HuH-7 (cell line): ENCODE measurements at places on chromosomes 7 and 10.

- DNase-seq, result peak; percentile 20
Measured at GRCh38 chr10:92290076-92290836, 622 bp downstream of the CPEB3 start.

DNA sequence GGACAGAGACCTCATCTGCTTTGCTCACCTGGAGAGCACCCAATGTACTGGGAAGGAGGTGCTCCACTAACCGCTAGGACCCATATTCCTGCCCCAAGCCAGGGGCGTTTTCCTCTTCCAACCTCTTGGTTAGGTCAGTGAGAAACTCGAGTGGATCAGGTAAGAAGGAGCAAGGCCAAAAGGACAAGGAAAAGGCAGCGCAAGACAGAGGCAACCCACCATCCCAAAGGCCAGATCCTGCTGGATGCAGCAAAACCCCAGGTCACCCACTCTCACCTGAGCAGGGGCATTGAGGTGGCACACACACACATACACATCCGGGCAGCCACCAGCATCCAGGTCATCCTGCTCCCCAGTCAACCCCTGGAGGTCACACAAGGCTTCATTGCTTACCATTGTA, 105.1 kb downstream of the GRID1 start:
- no peak for DNase-seq

- DNase-seq, result no peak
Measured at GRCh38 chr7:124031919-124032318, 948 bp downstream of the TMEM229A start.

GRCh38 chr7:137798073-137798763, 48.6 kb downstream of the DGKI start:
- no peak for DNase-seq

DNA sequence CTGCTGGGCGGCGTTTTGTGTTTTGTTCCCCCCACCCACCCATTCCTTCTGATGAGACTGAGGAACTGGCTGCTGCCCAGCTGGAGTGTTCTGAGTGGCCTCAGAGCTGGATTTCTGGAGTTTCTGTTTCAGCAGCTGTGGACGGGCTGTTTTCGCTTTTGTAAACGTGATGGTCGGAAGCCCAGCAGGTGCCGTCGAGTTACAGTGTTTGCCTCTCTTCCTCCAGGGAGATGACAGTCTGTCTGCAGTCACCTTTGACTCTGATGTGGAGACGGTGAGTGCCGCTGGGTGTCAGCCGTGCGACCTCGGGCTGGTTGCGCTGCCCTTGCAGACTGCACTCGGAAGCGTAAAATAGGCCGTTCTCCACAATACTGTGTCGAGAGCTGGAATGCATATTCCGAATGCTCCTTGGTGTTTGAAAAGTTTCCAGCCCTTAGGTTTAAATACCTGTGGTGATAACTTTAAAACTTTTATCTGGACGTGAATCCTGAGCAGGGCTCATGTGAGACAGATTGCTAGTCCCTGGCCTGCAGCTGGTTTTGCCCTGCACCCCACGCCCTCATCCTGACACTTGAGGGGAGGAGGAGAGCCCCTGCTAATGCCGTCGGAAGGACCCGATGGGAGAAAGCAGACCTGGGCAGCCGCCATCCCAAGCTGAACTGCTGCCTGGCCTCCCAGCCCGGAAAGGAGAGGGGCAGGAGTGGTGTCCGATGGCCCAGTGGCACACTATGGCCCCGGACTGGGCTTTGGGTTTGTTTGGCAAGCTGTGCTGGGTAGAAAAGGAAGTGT, 8.3 kb downstream of the IQCE start:
- DNase-seq, result no peak

GRCh38 chr10:49049660-49050059, 65.7 kb downstream of the VSTM4 start:
- DNase-seq, result no peak

DNA sequence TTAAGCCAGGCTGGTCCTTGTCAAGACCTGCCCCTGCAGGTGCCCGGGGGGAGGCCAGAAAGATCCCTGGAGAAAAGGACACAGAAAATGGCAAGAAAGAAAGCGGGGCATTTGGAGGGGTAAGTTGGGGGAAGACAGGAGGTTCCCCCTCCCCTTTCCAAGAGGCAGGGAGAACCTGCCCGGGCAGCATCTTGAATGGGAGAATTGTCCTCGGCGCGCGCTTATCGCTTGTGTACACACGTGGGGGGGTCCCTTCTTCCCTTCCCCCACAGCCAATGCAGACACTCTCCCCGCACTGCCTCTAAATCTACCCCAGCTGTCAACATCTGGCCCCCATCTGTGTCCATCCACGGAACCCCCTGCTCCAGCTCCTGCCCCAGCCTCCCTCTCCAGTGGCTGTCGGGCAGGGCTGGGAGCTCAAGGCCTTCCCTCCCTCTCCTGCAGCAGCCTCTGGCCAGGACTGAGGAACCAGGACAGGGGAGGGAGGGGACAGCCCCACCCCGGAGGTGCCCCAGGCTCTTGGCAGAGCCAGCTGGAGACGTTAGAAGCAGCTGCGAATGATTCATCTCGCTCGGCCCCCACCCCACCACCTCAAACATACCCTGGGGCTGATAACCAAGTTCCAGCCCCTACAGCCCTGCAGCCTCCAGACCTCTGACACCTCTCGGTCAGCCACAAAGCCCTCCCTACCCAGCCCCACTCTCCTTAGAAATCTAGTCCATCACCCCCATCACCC, 25.3 kb downstream of the EPHB4 start:
- DNase-seq, result no peak

- no peak for DNase-seq
Measured at GRCh38 chr10:97689559-97690020, 2.5 kb upstream of the AVPI1 start.

DNA sequence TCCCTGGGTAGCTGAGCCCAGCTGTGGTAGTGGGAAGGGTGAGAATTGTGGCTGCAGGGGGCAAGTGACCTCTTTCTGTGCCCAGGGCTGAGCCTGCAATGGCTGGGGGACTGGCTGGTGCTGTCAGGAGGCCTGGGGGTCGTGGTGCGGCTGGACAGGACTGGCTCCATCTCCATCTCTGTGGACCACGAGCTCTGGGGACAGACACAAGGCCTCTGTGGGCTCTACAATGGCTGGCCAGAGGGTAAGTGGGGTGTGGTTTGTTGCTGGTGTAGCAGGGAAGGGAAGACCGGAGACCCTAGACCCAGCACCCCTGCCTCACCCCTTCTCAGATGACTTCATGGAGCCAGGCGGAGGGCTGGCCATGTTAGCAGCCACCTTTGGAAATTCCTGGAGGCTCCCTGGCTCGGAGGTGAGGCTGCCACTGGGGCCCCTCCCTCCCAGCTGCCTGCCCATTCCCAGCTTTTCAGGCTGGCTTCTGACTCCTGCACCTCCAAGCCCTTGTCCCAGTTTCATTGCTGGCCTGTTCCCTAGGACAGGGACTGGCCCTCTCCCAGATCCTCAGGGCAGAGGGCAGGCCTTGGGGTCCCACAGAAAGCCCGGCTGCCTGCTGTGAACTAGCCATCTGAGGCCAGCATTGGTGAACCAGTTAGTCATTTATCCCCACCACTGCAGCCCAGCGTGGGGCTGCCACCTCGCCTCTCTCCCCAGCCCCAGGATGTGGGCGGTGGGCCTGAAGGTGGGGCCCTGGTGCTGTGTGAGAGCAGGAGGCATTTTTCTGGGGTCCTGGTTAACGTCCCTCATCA, 5.5 kb upstream of the ZNF467 start:
- no peak for DNase-seq

DNA sequence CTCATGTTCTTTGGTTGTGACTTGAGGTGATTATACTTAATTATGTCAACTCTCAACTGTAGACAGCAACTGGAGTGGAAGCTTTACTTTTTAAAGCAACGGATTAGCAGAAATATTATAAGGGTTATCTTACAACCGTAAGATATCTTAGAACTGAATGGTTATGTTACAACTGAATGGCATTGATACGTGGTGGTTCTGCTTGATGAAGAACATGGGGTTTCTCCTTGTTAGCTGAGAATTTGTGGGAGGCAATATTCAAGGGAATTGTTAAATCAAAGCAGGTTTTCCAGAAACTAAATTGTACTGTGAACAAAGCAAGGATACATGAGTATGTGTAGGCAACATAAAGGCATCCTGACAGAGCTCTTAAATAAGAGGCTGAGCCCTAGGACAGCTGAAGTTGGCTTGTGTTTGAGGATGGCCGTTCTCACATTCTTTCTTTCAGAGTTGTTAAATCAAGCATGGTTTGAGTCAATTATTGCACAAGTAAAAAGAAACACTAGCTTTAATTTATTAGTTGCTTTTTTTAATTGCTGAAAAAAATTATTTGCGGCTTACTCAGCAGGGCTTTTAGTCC, 350.0 kb downstream of the PLXDC2 start:
- no peak for DNase-seq
